ENCODE measurements at places on chromosomes 7 and 10.

GRCh38 chr10:124005991-124006392, 87.4 kb downstream of the CHST15 start:
- DNase-seq, result no peak

DNA sequence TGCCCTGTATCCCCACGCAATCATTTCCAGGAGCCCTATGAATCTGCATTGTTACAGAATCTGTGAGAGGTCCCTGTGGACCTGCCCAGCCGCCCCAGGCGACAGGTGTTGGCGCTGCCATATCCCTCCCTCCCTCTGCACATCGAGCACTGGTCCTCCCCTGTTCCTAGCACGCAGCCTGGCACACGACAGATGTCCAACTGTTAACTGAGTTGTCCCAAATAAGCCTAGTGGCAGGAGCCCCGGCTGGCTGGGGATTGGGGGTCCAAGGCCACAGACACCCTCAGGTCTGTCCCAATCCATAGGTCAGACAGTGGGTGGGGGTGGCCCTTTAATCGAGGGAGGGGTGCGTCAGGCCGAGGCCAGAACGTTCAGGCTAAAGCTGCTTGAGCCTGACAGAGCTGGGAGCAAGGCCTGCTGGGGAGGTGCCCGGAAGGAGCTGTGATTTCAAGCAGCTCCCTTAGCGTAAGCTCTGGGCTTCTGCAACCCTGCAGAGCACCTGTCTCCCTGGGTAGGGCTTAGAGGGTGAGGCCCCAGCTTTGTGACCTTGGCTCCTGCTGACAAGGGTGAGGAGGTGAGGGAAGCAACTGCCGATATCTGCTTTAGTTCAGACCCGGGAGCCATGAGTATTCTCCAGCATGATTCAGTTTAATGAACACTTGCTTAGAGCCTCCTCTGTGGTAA, 40.1 kb downstream of the ADRA2A start:
- DNase-seq, result no peak

- DNase-seq, result no peak
These were observed 32.2 kb downstream of the CSGALNACT2 start for GRCh38 chr10:43170491-43170890.

GRCh38 chr10:86664341-86665217, 3.7 kb upstream of the LDB3 start:
- DNase-seq, result no peak

GRCh38 chr10:129085811-129086210, 381.2 kb upstream of the MGMT start:
- no peak for DNase-seq

- DNase-seq, result no peak
These were observed 22.3 kb downstream of the AMZ1 start for GRCh38 chr7:2710286-2710655.

- DNase-seq, result no peak
These were observed 607.7 kb downstream of the GALNT17 start for GRCh38 chr7:71739520-71740173.

DNA sequence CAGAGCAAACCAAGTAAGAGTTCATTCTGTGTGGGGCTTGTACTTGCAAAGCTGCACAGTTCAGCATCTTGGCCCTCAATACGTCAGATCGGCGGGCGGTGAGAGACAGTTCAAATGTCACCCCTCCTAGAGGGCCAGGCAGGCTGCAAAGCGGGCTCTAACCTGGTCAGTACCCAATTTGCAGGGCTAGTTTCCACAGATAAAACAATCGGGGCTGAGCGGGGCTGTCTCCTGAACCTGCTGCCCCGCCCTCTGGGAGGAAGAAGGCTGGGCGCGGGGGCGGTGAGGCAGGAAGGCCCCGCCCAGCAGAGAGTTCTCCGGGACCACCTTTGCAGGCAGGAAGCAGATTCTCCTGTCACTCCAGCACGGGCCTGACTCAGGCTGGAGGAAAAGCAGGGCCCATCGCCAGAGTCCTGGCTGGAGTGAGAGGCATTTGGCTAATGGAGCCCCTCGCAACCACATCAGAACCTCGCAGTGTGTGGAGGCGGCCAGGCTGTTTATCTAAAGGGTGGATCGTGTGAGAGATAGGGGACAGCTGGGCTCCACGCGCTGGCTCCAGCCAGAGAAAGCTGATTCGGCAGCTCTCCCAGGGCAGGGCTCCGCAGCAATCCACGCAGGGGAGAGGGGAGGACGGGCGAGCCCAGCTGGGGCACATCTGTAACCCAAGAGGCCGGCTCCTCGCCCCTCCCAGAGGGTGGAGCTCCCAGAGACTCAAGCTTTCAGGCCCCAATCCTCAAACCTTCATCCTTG, 83.1 kb downstream of the SH3PXD2A start:
- DNase-seq, result peak; percentile 45

GRCh38 chr10:110486680-110487410, 10.9 kb upstream of the DUSP5 start:
- DNase-seq, result no peak

GRCh38 chr10:31263903-31264302, 55.1 kb upstream of the ZEB1 start:
- DNase-seq, result no peak

GRCh38 chr10:109966961-109967738, 40.6 kb upstream of the ADD3 start:
- DNase-seq, result no peak

GRCh38 chr7:99693427-99694200, 13.8 kb upstream of the CYP3A5 start:
- no peak for DNase-seq

DNA sequence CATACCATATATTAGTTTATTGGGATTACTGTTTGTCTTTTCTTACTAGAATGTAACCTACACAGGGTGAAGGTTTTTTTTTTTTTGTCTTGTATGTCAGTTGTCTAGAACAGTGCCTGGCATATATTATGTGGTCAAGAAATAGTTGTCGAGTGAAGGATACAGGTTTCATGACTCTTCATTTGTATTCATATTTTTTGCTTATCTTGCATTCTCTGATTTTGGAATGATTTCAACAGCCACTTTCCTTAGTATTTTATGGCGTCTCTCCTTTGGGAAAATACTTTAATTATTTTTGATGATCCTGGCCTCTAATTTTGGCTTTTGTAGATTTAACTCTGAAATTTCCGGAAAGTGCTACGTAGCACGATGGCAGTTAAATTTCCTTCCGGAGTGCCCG, 12.4 kb downstream of the RBM33 start:
- no peak for DNase-seq

GRCh38 chr7:8296362-8296659, 34.3 kb upstream of the ICA1 start:
- no peak for DNase-seq

DNA sequence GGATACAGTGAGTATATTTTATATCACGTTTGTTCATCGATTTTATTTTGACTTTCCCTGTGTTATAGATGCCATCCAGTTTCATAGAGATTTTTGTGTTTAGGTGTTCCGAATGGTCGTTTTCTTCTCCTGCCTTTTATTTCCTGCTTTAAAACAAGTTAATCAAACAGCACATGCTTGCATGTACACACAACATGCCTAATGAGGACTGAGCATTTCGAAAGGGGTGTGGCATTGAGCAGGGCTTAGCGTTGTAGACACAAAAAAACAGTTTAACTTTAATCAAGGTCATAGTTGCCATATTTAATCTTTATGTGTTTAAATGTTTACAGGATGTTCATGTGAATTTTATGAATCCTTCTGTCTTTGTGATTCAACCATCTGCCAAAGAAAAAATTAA, 430.5 kb upstream of the GALNT17 start:
- DNase-seq, result no peak

- no peak for DNase-seq
These were observed 103.0 kb upstream of the CDK1 start for GRCh38 chr10:60675236-60675635.

GRCh38 chr7:55641273-55641691, 69.0 kb upstream of the VOPP1 start:
- DNase-seq, result peak; percentile 22

DNA sequence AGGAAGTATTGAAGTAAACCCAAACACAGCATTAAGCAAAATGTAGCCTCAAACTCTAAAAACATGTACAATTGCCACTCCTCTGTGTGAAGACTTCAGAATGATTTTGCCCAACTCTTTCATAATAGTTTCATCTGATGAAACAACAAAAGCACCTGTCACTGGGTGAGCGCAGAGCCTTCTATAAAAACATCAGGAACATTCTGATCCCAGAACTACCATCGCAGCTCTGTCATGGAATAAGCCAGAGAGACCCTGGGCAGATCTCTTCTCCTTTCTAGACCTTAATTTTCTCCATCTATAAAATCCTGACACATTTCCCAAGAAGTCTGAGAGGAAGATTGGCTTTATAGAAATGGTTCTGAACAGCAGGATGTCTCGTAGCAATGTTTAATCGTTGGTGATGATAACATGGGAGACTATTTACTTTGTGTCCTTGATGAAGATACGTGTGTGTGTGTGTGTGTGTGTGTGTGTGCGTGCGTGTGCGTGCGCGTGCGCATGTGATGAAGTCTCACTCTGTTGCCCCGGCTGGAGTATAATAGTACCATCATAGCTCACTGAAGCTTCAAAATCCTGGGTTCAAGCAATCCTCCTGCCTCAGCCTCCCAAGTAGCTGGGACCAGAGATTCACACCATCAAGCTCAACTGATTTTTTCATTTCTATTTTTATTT, 198.0 kb downstream of the KIAA1217 start:
- no peak for DNase-seq

- DNase-seq, result no peak
These were observed 624.5 kb downstream of the PARD3 start for GRCh38 chr10:34190580-34190979.

DNA sequence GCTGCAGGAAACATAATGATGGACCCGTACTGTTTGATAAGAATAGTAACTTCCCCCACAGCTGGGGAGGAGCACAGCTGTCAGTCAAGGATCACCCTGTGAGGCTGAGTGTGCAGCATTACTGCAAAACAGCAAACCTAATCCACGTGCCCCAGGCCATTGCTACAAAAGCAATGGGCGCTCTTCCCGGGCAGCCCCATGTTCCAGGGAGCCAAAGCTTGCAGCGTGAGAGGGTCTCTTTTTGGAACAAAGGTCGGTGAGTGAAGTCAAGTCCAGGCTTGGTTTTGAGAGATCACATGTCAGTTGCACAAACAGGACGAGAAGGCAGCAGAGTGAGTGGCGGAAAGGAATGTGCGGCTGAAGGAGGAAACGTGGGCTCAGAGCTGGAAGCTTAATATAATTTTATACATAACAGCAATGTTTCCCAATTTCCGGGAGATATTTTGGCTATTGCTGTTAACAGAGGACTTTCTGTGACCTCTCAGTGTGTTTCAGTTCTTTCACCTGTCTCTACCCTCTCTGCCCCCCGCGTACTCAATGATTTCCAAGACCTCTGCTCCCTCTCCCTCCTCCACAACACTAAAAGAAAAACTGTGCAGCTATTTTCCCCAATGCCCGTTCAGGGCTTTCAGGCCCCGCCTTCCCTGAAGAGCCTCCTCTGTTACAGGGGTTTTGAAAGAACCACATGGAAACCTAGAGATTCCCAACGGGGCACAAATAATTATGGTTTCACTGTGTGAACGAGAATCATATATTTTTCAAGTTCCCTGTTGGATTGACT, 128.9 kb downstream of the MTPAP start:
- DNase-seq, result no peak

DNA sequence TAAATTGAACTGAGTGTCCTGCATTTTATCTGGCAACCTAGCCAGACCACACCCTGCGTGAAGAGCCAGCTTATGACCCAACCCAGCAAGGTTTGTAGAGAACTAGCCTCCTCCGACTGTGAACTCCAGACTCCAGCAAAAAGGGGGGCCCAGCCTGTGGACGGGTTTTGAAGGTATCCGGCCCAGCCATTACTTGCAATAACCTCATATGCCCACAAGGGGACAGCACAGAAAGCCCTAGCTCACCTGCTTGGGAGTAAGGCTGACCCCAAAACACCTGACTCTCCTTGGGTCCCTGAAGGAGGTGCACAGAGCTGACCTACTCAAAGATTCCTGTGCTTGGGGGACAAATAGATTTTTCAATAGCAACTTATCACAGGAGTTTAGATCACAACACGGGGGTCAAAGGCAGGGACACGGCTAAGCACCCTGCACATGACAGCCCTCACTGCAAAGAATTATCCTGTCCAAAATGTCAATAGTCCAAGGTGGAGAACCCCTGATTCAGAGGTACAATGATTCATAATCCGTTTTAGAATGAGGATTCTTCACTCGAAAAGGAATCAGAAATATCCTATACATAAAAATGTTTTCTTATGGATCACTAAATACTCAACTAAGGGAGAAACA, 4.6 kb downstream of the TRPV6 start:
- DNase-seq, result no peak

GRCh38 chr7:67462781-67463191, 466.2 kb downstream of the TYW1 start:
- DNase-seq, result no peak

DNA sequence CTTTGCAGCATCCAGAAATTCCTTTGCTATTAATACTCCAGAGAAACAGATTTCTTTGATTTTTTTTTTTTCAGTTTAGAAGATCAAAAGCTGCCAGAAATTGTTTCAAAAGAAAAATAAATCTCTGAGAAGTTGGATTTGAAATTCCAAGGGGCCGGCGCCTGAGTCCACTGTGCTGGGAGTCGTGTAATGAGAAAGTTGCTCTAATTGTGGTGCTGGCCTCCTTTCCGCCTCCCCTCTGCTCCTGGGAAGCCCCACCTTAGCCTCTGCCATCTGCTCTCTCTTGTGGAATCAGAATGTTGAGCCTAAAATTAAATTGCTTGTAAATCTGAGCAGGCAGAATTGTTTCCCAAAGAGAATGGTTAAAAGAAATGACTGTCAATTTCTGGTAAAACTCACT, 93.3 kb downstream of the EMX2 start:
- DNase-seq, result no peak

- DNase-seq, result no peak
These were observed 378 bp upstream of the PRKCQ start for GRCh38 chr10:6580279-6581029.

- no peak for DNase-seq
These were observed 133.1 kb upstream of the NPS start for GRCh38 chr10:127415901-127416581.

GRCh38 chr7:116986611-116987565, 33.6 kb downstream of the ST7 start:
- DNase-seq, result no peak

- DNase-seq, result no peak
These were observed 180.6 kb downstream of the LRMDA start for GRCh38 chr10:75611993-75612372.

- DNase-seq, result no peak
These were observed 344.1 kb upstream of the PRKCQ start for GRCh38 chr10:6924166-6924565.

Measured in T1000 (cell line).